SK-N-SH (cell line): ENCODE measurements at places on chromosomes 6 and 20. TPM values are rescaled to one million over a fixed set of nuclear protein-coding genes. Genes with fewer than 3 reads are reported as not detected.

DNA sequence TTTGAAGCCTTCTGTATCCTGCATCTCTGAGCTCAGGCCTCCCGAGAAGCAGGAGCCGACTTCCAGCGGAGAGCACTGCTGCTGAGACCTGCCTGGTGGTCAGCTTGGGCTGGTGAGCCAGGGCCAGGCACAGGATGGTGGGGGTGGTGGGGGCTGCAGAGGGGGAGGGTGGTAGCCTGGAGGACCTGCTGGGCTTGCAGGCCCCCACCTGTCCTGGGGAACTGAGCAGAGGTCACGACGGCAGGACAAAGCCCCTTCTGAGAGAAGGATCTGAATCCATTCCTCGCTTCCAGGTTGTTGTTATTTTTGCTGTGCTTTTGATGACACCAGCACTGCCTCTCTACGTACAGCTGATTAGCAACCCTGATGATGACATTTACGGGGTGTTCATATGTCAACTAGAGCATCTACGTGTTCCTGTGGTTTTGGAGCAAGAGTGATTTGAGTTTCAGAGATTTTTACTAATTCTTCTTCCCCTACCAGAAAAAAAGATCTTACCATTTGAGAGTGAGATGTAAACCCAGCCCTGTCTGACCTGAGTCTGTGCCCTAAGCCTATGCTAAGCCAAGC, 35.7 kb upstream of the CD93 start:
- DNase-seq = no peak

DNA sequence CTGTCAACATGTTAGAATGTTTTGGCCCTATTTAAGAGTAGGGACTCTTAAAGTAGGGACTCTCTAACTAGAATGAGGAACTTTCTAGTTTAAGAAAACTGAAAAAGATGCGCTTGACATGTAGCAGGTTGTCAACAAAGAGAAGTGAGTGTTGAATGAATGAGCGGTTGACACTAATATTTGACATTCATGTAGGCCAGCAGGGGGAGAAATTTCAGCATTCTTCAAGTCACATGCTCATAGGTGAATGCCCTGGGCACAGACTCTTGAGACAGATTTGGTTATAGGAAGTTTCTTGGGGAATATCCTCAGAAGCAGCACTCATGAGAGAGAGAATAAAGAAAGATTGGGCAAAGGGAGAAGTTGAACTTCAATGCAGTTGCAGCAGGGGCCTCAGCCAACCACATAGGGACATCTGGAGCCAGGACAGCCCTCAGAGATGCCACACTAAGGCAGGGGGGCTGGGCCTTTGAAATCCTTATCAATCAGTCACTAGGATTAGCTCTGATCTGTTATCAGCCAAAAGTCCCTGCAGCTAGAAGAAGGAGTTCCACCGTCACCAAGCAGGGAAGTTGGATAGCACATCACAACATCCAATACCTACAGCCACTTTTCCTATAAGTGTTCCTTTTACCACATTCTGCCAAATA, 145.1 kb upstream of the FKBP1C start:
- DNase-seq = no peak

- DNase-seq = no peak
Measured at GRCh38 chr6:16498237-16498636, 259.9 kb downstream of the GMPR start.

GRCh38 chr6:39342692-39343395, 20.3 kb upstream of the KCNK16 start:
- DNase-seq = no peak

DNA sequence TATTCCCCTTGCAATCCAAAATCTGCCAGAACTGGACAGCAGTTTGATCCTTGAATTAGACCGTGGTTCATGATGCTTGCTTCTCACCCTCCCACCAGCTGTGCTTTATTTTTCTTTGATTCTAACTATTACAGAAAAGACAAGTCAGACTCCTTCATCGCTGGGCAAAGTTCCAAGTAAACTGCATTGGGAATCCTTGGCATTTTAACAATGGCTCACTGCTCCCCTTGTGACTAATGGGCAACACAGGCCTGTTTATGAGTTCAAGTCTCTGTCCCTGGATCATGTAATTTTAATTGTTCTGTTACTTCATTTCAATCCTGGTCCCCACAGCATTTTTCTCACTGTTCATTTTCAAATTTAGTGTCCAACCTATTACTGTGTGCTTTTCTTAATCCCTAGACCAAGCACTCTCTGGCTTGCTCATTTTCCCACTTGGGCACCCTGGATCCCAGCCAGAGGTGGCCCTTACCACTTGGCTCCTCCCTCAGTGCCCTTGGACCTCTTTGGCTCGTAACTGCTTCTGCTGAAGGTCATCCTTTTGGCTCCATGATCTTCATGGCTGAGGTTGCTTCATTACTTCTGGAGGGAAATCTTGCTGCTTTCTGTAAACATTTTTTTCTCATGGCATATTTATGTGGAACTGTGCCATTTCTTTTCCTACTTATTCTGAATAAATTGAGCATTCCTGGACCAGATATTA, 32.8 kb downstream of the PSMB9 start:
- DNase-seq = no peak

GRCh38 chr20:47701612-47702011, 83.7 kb downstream of the SULF2 start:
- DNase-seq = no peak

DNA sequence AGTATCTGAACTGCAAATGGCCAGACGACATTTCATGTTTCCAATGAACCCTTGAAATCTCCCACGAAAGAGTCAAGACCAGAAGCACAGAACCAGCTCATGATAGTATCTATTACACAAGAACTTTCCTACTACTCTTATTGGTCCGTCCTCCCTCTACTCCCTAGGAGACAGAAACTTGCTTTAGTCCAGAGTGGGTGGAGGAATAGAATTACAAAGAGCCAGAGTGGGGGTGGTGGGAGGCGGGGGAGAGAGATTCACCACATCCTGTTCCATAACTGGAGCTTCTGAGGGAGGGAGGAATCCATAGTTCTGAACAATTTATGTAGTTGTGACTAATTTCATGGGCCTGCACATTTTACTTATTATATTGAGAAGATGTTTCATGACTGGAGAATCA, 18.5 kb upstream of the WFDC10A start:
- DNase-seq = no peak

DNA sequence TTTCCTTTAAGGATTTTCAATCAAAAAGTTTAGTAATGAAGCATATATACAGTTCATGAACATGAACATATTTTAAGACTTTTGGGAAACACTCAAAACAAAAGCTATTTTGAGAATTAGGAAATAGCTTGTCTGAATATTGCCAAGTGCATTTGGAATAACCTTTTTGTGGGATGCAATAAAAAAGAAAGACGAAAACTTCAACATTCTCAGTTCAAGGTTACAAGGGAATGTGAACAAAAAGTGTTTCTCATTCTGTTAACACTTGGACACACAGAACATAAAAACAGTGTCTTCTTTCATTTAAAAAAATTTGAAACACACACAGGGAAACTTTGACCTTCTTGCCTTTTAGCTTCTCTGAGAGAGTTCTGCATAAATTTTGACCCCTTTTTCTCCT, 72.7 kb upstream of the TCF21 start:
- no peak for DNase-seq

DNA sequence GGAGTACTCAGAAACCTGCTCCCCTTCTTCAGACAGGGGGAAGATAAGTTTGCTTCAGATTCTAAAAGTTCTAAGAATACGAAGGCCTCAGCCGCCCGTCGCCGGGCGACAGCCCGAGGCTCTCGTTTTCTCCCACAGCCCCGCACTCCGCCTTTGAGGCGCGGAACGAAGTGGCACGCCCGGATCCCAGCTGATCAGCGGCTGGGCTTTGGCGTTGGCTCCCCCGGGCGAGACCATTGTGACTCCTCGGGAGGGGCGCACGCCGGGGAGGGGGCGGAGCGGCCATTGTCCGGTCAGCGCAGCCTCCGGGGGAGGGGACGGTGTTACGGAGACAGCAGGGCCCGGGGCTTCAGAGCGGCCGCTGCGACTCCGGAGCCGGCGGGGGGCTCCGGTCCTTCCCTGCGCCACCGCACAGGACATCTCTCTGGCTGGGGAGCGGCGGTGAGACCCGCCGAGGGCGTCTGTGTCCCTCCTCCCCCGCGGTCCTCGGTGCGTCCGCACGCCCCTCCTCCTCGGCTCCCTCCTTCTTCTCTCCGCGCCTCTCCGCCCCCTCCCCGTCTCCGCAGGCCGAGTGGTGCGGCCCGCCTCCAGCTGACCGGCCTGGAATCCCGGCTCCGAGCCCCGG, at the start of gene ZFAND3:
ZFAND3 (plus strand) TSS at position 551 of the 625 bp plus-strand sequence. CDS start 219 bp downstream, outside the sequence.
- DNase-seq = peak; percentile 96

DNA sequence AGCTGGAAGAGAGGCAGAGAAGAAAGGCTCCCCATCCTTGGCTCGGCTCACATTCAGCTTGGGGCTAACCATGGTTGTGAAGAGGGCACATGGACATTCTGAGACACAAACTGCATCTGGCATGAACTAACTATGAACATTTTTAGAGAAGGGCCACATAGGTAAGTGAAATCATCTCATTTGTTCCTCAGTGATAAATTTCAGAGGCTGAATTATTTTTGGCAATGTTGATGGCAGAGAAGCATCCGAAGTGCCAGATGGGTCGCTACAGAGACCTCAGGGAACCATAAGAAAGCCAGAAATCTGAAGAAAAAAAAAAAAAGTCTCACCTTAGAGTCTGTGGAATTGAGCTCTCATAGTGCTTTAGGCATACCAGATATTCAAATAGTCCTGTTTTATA, 49.2 kb upstream of the FABP7 start:
- no peak for DNase-seq

GRCh38 chr6:37051138-37052026, 45.9 kb downstream of the FGD2 start:
- DNase-seq = peak; percentile 93

GRCh38 chr20:63149531-63150192, 66.3 kb downstream of the YTHDF1 start:
- no peak for DNase-seq

DNA sequence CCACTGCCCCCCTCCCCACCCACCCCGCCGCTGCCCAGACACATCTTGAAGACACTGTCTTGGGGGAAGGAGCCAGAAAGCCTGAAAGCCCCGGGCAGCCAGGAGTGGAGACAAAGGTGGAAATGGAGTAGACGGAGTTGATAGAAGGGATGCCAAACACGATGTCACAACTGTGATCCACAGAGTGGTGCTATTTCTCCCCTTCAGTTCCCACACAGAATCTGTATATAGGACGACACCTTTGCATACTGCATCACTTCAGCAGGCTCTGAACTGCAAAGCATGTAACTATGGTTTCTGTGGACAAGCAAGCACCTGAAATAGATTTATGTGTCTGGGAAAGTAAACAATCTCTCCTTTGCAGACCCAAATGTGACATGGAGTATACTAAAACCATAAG, 56.4 kb upstream of the F13A1 start:
- DNase-seq = no peak

Gene LY6G6F
- not detected in 2 replicates for polyA plus RNA-seq

Gene NRM
- polyA plus RNA-seq = 19.7 and 26.8 TPM in 2 replicates

Gene COL19A1
- 0.10 and 0.15 TPM in 2 replicates for polyA plus RNA-seq

Gene CTCFL
- polyA plus RNA-seq = not detected in 2 replicates

Gene RAMACL
- 0.10 and 0.39 TPM in 2 replicates for polyA plus RNA-seq

Gene DST
- 64.3 and 64.5 TPM in 2 replicates for polyA plus RNA-seq

Gene FOXS1
- 0.73 and 0.99 TPM in 2 replicates for polyA plus RNA-seq

Gene PI3
- 0.12 TPM in 1 of 2 replicates, not detected in the other for polyA plus RNA-seq
